ENCODE measurements at places on chromosomes 3 and 15.

GRCh38 chr3:74119221-74119620 is 494.5 kb upstream of the PDZRN3 start:
- no peak for DNase-seq

GRCh38 chr3:160695915-160696327 is 19.0 kb downstream of the ARL14 start:
- peak; percentile 60 for DNase-seq

DNA sequence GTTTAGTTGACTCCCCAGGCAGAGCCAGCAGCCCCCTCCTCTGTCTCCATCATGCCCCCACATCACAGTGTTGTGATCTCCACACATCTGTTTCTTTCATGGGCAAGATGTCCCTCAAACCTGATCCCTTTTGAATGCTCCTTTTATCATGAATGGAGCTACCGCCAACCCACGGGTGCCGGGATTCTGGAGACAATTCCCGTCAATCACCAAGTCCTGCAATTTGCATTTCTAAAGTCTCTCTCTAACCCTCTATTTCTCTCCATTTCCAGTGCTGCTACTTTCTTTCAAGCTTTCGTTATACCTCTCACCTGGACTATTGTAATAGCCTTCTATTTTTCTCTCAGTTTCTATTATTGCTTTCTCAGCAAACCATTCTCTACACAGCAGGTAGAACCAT is 89.7 kb upstream of the CCNL1 start:
- DNase-seq = no peak

DNA sequence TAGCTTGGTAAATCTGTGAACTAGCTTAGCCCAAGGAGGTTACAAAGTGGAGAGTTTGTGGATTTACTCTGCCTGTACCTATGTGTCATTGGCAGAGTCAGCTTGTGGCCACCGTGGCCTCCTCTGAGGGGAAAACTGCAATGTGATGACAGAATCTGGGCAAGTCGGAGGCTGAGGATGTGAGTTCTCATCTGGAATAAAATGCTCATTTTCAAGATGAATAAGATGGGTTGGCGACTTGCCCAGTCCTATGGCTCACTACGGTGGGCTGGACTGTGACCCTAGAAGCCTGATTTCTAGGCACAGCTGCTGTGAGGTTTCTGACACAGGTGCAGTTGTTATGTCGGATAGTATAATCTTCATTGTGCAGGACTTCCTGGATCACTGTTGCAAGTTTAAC is 83.7 kb downstream of the ETV5 start:
- peak; percentile 85 for DNase-seq

GRCh38 chr15:69393831-69394491 is 20.2 kb upstream of the KIF23 start:
- no peak for DNase-seq

DNA sequence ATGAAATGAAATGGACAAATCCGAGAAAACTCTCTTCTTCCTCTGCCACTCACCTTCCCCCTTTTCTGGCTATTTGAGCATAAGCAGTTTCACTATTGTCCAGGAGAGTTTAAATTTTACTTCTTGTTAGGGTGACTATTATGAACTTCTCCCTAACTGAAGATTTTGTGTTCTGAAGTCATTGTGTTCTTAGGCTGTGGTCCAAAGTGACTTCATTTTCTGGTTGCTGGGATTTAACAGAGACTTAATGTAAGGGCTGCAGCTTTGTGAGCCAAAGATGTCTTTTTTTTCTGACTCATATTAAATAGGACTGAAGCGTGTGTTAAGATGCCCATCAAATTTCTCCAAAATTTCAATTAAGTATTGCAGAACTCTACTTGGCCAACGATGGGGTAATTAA is 46.5 kb upstream of the FSTL1 start:
- DNase-seq = peak; percentile 95

- DNase-seq = no peak
Observed at GRCh38 chr3:129503471-129504291, 24.8 kb upstream of the RHO start.

Measured in fibroblast of skin of right quadriceps (primary cell).